ENCODE measurements at places on chromosomes 5 and 9.

GRCh38 chr5:109692852-109693251, 3.1 kb downstream of the MAN2A1 start:
- DNase-seq = no peak

DNA sequence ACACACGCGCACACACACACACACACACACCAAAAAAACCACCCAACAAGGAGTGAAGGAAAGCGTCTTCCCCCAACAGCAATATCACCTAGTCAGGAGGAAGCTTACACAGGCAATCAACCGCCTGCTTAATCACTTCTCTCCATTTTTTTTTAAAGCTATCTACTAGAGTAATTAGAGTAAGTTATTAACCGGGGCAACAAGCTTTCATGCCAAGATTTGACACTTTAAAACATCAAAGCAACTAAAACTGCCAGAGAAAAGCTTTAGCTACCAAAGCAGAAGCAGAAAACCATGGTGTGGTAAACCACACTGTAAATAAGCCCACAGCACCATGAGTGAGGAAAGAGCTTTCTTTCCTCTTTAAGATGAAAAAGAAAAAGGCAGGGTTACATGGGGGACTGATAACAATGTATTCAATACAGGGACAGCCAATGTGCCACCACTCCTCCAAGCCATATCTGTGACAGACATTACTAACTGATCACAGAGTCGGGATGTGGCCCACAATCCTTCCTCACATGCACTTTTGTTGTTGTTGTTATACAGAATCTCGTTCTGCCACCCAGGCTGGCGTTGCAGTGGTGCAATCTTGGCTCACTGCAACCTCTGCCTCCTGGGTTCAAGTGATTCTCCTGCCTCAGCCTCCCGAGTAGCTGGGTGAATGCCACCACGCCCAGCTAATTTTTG, 282.1 kb downstream of the CRB2 start:
- DNase-seq = no peak

DNA sequence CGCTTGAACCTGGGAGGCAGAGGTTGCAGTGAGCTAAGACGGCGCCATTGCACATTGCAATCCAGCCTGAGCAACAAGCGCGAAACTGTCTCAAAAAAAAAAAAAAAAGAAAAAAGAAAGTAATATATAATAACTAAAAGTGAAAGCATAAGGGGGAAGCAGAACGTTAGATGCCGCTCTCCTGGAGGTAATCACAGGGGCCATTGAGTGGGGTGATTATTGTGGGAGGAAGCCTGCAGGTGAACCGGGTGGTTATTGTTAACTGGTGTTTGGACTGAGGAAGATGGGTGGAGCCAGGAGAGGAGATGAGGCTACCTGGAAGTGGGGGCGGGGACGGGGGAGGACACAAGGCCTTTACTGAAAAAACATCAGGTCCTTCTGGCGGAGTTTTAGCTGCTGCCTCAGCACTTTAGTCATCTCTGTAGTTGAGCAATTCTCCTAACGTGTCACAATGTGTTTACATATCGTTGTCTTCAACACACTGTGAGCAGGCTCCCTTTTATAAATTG, 5.3 kb upstream of the TJP2 start:
- no peak for DNase-seq

DNA sequence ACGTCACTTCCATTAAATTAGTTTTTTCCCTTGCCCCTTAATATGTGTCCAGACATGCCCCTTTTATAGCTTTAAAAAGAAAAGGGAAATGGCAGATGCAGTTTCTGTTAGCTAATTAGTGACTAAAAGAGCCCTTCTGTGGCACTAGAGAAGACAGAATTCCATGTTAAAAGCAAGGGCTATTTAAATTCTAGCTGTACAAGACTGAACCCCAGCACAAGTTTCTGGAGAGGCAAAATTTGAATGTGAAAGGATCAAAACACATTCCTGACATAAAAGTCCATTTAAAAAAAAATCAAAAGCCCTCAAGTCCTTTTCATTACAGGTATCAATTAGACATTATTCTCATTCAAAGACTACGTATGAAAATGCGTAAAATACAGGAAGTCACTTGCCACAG, 78.7 kb downstream of the HAPLN1 start:
- DNase-seq = no peak

DNA sequence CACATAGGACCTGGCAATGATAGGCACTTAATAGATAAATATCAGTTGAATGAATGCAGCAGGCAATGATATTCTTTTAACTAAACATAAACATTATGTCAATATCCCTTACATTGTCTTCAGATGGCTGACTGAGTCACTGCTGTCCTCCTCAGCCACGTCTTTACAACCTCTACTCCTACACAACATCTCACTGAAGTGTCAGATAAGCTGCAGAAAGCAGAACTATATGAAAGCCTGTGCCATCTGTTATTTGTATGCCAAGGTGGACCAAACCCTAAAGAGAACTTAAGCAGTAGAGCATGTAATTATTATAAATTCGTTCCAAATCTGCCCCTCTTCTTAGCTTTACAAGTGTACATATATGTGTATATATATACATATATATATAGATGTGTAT, 271.2 kb downstream of the RASEF start:
- no peak for DNase-seq

- no peak for DNase-seq
Measured at GRCh38 chr9:88803546-88804253, 187.6 kb upstream of the S1PR3 start.

GRCh38 chr9:97807681-97808080, 45.3 kb upstream of the FOXE1 start:
- DNase-seq = no peak

DNA sequence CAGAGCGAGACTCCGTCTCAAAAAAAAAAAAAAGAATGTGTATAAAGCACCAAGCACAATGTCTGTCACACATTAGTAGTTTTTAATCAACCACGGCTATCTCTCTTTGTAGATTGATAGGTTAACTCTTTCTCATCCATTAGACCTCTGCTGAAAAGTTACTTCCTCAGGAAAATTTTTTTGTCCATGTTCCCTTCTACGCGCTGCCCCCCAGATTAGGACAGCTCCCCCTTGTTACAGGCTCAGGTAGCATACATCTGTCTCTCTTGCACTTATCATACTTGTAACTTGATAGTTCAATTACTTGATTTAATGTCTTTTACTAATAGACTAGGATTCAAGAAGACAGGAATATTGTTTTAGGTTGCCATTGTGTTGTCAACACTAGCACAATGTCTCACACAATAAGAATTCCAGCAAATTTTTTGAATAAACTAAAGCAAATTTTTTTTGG, 1.5 kb downstream of the SPDL1 start:
- no peak for DNase-seq

GRCh38 chr5:53917826-53918225, 357.4 kb downstream of the NDUFS4 start:
- DNase-seq = no peak

DNA sequence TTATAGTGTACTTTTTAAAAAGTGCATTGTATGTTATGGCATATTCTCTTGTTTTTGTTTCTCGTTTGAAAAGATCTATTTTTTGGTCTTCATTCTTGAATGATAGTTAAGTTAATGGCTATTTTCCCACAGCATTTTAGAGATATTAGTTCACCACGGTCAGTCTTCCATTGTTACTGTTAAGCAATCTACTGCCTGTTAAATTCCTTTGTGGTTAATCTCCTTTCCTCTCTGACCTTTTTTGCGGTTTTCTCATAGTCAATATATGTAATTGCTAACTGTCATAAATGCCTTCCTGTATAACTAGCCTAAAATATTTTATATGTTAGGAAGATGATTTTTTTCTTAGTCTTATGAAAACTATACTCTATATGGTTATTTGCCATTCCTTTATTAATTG, 250.8 kb upstream of the FBXL7 start:
- DNase-seq = no peak

GRCh38 chr9:108885643-108886348, 23.7 kb downstream of the ACTL7A start:
- no peak for DNase-seq

DNA sequence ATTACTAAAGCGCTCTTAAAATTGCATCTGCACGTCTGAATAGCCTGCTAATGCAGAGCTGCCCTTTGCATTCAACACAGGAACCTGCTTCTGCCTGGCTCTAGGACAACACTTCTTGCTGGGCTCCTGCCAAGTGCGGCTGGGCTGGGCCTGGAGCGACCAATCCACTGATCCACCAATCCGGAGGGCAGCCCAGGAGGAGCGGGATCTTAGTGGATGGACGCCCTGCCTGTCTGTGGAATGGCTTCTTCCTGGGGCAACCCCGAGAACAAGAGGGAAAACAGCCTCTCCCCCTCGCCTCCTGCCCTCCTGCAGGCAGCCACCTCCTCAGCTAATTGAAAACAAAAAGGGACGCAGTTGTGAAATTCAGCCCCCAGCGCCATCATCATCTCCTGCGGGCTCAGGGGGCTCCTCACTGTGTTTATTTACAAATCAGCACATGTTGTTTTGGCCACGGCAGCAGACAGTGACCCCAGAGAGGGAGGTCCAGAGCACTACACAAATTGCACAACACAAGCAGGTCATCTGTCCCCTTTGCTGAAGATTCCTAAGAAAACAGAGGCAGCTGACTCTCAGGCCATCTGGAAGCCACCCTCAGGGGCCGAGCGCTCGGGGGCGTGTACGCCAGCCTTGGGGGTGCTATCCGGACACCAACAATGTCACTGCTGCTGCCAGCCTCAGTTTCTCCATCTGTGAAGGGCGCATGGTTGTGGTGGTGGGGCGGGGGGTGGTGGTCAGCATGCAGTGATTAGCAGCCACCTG, 57.3 kb downstream of the GADD45G start:
- no peak for DNase-seq

DNA sequence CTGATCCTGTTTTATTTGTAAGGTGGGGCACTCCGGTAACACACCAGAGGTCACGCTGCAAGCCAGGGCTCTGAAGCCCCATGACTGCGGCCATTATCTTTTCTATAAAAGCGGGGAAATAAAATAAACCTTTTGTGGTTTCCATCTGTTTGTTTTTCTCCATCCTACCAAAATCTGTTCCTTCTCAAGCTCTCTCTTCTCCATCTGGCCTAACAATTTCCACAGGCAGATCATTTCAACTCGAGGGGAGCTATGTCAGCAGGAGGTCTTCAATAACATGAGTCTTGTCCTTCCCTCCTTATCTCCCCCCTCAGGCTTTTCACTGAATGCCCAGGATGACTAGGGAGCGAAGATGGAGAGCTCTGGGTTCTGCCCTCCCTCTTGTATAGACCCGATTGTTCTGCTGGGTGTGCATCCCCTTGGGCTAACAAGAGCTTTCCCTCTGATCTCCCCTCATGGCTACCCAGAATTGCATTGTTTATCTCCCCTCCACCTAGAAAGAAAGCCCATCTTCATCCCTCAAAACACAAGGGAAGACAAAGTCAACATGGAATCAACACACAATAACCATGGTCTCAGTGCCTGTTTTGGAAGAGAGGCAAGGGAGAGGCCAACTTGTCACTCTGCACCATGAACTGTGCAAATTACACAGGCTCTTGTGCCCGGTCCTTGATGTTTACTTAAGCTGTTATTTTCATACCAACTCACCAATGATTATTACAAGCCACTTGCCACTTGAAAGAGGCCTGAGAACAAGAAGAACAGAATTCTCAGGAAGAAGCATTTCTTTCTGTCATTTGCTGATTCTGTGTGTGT, 187.8 kb downstream of the FANCC start:
- DNase-seq = no peak

GRCh38 chr9:112869917-112870316, 20.8 kb downstream of the SLC46A2 start:
- no peak for DNase-seq

DNA sequence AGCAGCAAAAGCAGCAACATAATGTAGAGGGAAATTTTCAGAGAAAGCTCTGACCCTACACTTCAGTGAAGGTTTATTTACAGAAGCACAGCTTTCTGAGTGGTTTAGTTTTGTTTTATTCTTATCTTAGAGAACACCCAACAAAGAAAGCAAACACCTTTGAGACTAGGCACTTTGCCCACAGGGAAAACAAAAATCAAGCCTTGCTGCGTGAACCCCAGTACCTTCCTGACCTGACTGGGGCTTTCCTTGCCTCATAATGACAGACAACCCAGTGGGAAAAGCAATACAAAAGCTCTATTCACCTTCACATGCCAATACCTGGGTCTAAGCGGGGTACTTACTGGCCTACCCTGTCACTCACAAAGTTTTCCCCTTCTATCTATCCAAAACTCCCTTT, 189.8 kb downstream of the HINT1 start:
- no peak for DNase-seq

- no peak for DNase-seq
Measured at GRCh38 chr5:150492621-150493020, 15.3 kb upstream of the NDST1 start.

DNA sequence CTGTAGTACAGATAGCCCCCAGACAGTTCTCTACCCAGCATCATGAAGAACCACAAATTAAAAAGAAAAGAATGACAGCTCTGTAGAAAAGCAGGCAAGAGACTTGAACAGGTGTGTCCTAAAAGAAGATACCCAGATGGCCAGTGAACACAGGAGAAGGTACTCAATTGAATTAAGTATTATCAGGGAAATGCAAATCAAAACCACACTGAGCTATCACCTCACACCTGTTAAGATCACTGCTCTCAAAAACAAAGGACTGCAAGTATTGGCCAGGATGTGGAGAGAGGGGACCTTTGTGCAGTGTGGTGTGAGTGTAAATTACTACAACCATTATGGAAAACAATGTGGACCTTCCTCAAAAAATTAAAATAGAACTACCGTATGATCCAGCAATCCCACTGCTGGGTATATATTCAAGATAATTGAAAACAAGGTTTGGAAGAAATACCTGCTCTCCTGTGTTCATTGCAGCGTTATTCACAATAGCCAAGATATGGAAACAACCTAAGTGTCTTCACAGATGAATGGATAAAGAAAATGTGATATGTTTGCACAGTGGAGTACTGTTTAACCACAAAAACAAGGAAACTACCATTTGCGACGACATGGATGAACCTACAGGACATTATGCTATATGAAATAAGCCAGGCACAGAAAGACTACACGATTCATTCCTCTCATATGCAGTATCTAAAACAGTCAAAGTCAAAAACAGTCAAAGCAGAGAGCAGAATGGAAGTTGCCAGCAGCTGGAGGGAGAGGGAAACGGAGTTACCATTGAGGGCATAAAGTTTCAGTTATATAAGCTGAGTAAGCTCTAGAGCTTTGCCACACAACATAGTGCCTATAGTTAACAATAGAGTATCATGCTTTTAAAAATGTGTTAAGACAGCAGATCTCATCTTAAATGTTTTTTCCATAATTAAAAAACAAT, 102.6 kb downstream of the WNK2 start:
- DNase-seq = no peak

GRCh38 chr9:136482046-136482792, 621 bp downstream of the SEC16A start:
- DNase-seq = no peak

GRCh38 chr9:32291370-32291769, 93.1 kb upstream of the ACO1 start:
- DNase-seq = no peak
